ENCODE measurements at places on chromosomes 11 and 22.

DNA sequence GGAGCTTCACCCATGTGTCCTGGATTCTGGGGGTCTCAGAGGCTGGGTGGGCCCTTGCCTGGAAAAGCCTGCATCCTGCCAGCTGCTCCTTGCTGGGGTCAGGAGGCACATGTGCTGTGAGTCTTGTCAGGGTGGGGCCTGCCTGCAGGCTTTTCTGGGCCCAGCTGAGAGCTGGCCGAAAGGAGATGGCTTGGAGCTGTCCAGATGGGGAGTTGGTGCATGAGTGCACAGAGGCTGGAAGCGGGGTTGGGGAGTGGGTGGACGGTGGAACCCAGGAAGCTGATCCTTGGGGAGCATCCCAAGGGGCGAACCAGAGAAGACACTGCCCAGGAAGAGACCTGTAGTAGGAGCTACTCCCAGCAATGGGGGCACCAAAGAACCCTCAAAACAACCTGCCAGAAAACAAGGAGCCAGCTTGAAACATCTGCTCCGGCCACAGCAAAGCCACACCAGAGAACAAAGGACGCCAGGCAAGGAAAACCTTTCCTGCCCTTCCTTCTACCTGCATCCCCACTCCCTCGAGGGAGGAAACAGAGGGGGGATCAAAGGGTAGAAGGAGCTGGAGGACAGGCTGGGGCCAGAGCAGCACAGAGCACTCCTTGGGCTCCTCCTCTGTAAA is 8.2 kb upstream of the KCTD17 start:
- no peak for DNase-seq

DNA sequence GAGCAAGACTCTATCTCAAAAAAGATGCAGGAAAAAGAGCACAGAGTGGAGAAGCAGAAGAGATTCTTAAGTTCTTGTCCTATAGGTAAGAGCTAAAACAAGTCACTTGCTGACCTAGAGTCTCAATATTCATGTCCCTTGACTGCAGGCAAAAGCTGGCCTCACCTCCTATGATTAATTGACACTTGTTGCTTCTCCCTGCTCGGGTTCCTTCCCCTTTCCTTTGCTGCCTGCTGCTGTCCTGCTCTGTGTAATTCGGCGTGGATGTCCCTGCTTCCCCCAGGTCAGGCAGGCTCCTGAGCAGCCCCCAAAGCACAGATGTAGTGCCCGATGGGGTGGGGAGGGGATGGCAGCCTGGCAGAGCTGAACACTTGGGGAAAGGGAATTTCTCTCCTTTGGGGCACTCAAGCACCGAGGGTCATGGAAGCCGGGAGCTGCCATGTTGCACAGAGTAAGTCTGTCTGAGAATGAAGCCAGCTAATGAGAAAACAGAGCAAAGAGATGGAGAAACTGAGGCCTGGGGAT is 60.8 kb upstream of the NUP50 start:
- DNase-seq: no peak

- DNase-seq: peak; percentile 25
These were observed 6.9 kb upstream of the RAD9A start for GRCh38 chr11:67384851-67385366.

- no peak for DNase-seq
These were observed 756.7 kb downstream of the DLG2 start for GRCh38 chr11:84870486-84870885.

DNA sequence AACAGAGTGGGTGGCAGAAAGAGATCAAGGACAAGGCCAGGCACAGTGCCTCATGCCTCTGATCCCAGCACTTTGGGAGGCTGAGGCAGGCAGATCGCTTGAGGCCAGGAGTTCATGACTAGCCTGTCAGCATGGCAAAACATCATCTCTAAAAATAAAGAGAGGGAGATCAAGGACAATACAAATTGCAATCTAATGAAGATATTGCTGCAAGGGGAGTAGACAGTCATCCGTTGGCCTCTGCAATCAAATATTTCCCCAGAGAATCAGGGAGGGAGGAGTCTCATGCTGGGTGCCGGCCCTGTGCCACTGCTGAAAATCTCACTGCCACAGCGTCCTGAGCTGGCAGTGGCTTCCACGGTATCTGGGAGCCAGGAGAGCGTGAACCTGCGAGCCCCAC is 19.4 kb upstream of the IL17RA start:
- no peak for DNase-seq

GRCh38 chr22:47602732-47603131 is 840.3 kb downstream of the TBC1D22A start:
- DNase-seq: no peak

- no peak for DNase-seq
These were observed 21.0 kb downstream of the WEE1 start for GRCh38 chr11:9594267-9595046.

DNA sequence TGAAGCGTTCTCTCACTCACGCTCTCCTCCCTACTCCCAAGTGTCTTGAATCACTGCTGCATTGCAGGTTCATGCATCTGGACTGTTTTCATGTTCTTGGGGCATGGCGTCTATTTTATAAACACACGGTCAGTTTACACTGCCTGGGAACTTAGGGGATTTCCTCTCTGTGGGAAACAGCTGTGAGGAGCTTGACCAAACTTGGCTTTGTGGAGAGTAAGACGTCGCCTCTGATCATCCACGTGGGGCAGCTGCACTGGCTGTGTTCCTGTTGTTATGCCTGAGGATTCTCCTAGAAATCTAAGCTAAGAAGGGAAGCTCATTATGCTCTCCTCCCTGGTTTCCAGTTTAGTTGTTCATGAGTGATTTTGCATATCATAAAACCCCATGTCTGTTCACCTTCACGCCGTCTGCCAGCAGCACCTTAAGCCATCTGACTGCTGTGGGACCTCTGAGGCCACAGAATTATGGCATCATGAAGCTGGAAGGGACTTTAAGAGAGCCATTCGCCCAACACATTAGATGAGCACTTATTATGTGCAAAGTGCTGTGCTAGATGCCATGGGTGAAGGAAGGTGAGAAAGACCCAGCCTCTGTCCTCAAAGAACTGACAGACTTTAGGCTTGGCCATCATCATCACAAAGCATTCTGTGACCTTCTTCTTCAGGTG is 38.8 kb upstream of the POU2AF1 start:
- DNase-seq: peak; percentile 22

GRCh38 chr11:91846649-91847048 is 378.0 kb upstream of the FAT3 start:
- DNase-seq: no peak

DNA sequence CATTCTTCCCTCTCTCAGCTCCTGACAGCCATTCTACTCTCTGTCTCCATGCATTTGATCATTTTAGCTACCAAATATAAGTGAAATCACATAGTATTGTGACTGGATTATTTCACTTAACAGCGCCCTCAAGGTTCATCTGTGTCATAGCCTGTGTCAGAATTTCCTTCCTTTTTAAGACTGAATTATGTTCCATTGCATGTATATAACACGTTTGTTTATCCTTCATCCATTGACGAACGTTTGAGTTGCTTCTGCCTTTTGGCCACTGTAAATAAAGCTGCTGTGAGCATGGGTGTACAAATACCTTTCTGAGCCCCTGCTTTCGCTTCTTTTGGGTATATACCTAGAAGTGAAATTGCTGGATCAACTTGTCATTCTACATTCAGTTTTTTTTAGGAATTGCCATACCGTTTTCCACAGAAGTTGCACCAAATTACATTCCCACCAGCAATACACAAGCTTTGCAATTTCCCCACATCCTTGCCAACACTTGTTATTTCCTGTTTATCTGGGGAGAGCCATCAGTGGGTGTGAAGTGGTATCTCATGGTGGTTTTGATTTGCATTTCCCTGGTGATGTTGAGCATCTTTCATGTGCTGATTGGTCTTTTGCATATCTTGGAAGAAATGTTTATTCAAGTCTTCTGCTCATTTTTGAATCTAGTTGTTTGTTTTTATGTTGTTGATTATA is 17.5 kb downstream of the GLB1L2 start:
- DNase-seq: no peak

DNA sequence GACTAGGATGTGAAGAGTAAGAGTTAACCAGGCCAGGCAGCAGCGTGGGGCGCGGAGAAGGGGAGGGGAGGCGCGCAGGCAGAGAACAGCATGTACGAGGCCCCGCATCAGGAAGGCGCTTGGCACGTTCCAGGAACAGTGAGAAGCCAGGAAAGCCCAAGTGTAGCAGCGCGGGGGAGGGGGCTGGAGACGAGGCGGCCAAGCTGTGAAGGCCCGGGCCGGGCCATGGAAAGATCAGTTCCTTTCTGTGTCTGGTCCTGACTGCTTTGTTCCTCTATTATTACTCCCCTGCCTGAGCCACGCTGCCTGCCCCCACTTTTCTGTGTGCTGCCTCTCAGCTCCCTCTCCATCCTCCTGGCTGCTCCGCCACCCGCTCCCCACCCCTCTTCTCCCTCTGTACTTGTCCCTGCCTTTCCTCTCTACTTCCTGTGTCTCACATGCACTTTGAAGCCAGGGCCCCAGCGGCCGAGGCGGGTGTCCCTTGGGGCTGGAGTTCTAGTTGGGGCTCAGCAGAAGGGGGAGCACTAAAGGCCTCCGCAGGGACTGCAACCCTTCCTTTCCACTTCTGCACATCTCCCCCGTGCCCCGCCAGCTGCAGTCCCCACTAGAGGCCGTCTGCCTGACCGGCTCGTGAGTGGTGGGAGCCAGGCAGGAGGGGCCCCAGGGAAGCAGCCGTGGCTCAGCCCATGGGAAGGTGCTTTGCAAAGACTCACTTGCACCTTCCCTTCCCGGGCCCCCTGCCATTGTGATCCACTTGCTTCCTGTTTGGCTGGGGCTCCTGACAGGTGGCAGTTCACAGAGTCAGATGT is 63.7 kb downstream of the PRDM11 start:
- no peak for DNase-seq
